ENCODE measurements at places on chromosomes 4 and X.

GRCh38 chr4:47836641-47837093, 1.2 kb downstream of the CORIN start:
- DNase-seq = peak; percentile 87

DNA sequence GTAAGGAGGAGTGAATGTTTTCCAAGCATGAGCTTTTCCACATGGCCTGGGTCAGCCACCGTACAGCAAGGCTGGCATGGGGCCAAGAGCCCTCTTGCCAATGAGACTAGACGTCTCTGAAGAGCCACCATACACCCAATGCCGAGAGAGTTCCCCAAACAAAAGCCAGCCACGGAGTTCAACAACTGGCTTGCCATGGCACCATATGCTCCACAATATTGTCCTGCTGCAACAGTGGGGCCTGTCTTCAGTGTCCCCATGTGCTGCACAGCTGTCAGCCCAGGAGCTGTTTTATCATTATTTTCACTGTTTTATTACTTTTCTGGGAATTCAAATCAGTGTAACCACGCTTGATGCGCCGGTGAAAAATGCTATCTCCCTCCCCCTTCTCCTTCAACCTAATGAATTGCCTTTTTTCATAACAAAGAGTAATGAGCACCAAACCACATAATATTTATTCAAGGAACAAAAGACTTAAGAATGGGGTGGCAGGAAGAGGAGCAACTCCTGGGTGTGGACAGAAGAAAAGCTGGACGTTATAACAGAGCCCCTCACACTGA, 18.4 kb downstream of the MAML3 start:
- peak; percentile 65 for DNase-seq

DNA sequence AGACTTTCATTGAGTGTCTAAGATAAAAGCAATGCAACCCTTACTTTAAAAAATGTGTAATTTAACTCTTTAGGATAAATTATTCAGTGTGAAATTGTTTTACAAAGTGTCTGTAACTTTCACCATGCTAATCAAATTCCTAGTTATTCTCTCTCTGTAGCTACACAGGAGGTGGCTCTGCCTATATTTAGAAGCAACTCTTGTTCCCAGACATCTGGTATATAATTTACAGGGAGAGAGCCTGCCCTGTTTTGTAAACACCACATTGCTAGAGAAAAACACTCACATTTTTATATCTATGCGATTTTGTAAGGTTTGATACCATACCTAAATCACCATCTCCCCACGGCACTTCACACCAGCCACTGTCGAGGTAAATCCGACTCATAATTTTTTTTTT, 35.5 kb upstream of the SPATA4 start:
- no peak for DNase-seq

DNA sequence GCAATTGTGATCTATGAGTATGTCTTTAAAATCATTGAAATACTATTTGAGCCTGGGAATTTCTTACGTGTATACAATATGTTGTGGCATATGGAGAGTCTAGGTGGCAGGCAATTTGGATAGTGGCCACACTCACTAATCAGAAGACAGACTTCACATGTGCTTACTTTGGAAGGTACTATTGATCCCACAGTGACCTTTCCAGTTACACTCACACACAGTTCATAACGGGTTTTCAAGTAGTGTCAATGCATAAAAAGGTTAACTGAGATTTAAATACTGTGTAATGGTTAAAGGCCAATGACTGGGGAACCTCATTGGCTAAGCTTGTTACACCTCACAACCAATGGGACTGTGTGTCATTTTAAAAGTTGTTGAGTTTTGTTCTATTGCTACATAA, 783.2 kb downstream of the RPA4 start:
- no peak for DNase-seq

DNA sequence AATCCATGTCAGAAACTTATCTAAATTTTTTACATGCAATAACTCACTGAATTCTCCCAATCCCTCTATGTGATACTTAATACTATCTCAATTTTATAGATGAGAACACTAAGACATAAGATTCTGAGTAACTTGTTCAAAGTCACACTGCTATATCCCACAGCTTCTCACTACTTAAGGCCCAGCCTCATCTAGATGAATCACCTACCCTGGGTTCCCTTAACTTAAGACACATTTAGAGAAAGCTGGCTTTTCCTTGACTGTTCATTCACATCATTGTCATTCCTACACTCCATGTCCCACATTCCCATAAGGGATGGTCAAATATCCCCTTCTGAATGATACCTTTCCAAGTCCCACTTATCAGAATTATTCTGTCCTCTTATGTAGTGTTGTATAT, 21.0 kb downstream of the TNIP3 start:
- peak; percentile 59 for DNase-seq

DNA sequence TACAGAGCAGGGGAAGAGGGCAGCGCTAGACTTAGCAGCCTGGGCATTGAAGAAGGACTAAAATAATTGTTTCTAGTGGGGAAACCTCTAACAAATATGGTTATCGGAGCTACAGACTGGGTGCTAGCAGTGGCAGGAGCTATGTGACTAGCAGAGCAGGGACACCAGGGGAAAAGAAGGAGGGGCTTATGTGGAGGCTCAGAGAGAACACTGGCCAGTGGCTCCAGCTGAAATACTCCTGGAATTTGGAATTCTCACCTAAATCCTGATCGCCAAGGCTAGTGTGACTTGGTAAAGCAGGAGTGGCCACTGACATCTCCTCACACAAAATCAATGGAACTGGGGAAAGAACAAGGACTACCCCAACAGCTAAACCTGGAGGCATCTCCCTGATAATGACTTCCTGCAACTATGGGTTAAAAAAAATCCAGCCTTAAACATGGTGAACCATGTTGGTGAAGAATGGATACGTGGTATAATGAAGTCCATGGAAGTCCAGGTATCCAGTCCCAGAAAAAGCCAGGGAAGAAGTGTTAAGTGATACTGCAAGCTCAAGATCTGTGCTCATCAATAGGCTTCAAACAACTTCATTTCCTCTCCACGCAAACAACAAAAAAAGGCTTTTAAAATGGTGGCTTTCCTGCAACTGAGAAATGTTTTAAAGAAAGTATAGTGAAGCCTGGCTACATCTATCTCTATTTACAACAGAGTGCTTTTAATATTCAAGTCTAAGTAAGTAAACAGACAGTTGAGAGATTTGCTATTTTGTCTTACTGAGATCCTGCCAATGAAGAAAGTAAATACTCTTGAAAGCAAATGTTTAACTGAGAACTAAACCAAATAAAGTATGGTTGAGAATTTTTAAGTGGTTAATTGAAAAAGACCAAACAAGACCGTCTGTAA, 1.8 kb downstream of the TAPT1 start:
- DNase-seq = no peak
